GM23248 (cell line): ENCODE measurements at places on chromosomes 5 and 9. TPM values are rescaled to one million over a fixed set of nuclear protein-coding genes. Genes with fewer than 3 reads are reported as not detected.
A peak's percentile ranks its signal among the peaks of the same experiment; 100 is the strongest.

DNA sequence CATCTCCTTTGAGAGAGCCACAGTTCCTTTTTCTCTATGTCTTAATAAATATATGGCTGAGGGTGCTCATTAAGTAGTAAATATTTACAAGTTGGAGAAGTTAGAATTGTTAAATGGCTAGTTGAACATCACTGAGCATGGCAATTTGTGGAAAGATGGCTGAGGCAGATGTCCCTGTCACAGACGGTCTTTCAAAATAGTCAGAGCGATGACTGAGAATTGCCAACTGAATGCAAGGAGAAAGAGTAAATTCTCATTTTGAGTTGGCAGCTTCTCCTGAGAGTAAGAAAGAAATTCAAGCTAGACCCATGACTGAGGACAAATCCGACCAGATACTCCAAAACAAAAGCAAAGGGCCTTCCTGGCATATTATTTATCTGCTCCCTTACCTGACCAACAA lies 617.9 kb downstream of the KCTD16 start:
- DNase-seq: no peak

DNA sequence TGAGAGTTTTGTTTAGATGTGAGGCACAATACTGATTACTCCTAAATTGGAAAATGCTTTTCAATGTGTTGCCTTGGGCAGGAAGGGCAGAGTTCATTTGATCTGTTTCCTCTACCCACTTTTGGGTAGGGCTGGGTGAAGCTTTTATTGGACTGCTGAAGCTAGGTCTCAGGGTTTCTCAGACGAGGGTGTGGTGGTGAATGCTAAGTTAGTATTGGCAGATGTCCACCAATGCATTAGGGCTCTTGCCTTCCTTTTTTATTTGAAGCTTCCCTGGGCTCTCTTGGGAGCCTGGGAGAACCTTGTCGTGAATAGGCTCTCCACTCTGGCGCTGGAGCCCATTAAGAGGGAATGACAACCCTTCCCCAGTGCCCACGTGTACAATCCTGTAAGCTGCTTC lies 23.1 kb downstream of the SPTAN1 start:
- peak; percentile 65 for DNase-seq

- DNase-seq: no peak
These were observed 23.4 kb downstream of the RHOBTB3 start for GRCh38 chr5:95754545-95754944.

DNA sequence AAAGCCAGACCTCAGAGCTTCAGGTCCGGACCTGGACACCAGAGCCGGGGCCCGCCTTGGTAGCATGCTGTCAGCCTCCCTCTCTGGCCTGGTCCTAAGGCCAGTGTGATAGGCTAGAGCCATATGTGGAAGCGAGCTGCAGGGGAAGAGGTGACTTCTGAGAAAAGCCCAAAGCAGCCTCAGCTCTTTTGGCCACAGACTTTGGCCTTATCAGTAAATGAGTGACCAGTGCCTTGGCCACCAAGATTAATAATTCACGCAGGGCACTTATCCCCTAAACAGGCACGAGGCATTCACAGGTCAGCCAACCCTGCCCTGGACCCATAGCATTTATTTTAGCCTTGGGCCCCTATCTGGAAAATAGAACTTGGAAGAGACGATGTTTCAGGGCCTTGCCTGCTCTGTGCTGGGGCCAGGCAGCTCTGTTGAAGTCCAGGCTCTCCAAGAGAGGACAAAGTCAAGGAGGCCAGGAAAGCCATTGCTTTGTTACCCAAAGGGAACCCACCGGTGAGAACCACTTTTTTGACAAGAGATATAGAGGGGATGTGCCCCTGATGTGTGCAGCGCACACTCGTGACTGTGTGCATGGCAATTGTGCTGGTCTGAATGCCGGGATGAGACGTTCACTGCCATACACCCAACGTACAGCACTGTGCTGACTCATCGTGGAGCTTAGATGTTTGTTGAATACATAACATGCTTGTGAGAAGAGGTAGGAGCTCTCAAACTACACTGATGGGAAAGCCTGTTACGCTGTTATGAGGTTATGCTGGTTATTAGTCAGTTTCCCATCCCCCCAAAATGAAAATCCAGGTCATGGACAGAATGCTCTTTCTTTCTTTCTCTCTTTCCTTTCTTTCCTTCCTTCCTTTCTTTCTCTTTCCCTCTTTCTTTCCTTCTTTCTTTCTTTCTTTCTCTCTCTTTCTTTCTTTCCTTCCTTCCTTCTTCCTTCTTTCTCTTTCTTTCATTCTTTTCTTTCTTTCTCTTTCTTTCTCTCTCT lies 5.0 kb upstream of the SLC34A1 start:
- peak; percentile 90 for DNase-seq

DNA sequence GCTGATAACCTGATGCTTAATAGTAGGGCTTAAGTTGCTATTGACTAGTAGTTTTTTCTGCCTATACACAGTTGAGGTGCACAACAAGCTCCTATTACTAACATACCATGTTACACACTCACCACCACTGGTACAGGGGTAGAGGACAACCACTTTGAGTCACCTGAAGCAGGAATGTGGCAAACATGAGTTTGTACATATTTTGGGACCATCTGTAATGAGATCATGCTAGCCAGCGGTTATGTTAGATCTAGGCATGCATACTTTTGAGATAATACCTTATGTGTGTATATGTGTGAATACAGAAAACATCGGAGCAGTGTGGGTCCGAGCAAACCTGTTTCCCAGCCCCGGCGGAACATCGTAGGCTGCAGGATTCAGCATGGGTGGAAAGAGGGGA lies 72.8 kb upstream of the NXNL2 start:
- peak; percentile 40 for DNase-seq

TUSC1 gene
- total RNA-seq: 13.9 and 14.1 TPM in 2 replicates
